ENCODE measurements at places on chromosomes 1 and 21.
A peak's percentile ranks its signal among the peaks of the same experiment; 100 is the strongest.

GRCh38 chr1:6128276-6129081 is 51.6 kb downstream of the CHD5 start:
- no peak for DNase-seq

DNA sequence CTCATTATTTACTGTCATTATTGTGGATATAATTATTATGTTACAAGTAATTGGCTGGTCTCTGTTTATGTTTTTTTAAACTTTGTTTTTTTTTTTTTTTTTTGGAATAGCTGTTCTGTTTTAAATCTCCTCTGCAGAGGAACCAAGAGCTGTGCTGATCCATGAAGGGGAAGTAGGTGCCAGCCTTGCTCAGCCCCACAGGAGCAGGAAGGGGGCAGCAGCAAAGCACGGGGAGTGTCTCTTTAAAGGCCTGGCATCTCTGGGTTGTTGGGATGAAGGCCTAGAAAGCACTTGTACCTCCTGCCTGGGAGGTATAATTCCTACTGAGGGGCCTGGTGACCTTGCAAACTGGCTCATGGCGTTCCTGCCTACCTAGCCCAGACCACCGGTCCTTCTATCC is 2.5 kb upstream of the GRHL3 start:
- DNase-seq: no peak

DNA sequence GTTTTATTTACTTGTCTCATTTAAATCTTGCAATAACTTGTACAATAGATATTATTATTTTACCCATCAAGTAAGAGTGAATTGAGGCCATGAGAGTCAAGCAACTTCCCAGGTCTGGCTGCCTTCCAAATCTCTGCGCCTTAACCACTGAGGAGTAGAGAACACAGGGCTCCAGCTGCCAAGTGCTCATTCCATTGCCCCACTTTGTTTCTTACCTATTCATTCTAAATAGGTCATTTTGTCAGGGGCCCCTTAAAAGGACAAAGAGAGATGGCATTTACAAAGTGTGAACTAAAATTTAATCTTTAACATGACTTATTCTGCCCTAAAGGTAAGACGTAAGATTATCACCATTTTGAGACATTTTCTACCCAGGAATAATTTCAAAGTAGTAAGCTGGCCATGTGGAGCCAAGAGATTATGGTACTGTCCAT is 3.5 kb downstream of the PPP1R15B start:
- no peak for DNase-seq

- DNase-seq: no peak
Measured at GRCh38 chr1:24080131-24080530, 31.8 kb downstream of the MYOM3 start.

DNA sequence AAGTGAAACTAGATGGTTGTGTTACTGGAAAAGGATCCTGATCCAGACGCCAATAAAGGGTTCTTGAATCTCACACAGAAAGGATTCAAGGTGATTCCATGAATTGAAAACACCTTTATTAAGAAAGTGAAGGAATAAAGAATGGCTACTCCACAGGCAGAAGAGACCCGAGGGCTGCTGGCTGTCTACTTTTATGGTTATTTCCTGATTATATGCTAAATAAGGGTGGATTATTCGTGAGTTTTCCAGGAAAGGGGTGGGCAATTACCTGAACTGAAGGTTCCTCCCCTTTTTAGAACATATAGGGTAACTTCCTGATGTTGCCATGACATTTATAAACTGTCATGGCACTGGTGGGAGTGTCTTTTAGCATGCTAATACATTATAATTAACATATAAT is 50.9 kb upstream of the WARS2 start:
- no peak for DNase-seq

GRCh38 chr1:204623894-204624361 is 61.6 kb downstream of the LRRN2 start:
- no peak for DNase-seq

DNA sequence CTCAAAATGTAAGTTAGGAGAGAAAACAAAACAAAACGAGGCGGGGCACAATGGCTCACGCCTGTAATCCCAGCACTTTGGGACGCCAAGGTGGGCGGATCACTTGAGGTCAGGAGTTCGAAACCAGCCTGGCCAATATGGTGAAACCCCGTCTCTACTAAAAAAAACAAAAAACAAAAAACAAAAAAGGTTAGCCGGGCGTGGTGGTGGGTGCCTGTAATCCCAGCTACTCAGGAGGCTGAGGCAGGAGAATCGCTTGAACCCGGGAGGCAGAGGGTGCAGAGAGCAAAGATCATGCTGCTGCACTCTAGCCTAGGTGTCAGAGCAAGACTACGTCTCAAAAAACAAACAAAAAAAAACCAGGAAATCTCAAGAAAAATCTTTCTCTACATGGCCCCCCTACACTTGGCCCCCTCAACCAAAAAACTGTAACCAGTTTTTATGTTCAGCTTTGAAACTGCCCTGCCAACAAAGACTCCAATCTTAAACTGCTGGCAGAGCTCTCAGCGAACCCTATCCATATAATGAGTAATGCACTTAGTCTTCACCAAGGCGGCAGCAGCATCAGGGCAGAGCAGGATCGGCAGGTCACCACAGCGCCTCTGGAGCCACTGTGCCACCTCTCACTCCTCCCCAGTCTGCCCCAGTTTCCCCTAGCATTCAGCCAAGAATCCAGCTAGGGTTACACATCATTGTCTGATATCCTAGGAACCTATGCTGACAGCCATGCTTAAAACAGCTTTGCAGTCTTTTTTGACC is 71.7 kb downstream of the JAK1 start:
- no peak for DNase-seq

DNA sequence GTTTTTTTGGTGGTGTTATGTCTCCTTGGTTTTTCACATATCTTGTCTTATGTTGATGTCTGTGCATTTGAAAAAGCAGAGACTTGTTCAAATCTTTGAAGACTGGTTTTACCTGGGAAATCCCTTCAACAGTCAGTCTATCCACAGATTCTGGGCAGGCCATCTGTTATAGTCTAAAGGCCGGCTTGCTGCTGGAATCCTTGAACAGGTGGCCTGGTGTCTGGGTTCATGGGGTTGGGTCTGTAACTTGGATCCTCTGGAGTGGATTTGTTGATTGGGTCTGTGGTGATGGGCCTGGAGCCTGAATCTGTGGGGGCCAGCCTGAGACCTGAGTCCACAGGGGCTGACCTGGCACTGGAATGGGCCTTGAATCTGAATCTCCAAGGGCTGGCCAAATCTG is 12.2 kb downstream of the LORICRIN start:
- no peak for DNase-seq

DNA sequence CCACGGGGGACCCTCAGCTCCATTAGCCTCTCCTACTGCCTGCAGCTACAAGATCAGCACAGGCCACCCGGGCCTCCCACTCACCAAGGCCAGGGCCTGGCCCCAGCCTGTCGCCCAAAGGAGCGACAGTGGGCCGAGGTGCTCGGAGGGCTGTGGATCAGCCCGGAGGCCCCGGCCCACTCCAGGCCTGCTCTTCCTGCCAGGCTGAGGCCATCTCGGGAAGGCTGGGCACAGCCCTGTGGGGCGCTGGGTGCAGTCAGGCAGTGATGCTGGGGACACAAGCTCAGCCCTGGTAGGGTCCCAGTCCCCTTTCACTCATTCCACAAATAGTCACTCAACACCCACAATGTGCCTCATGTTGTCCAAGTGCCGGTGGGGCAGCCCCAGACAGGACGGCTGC is 58.8 kb downstream of the CASZ1 start:
- DNase-seq: no peak

- no peak for DNase-seq
Measured at GRCh38 chr1:200048244-200048643, 20.7 kb downstream of the NR5A2 start.

DNA sequence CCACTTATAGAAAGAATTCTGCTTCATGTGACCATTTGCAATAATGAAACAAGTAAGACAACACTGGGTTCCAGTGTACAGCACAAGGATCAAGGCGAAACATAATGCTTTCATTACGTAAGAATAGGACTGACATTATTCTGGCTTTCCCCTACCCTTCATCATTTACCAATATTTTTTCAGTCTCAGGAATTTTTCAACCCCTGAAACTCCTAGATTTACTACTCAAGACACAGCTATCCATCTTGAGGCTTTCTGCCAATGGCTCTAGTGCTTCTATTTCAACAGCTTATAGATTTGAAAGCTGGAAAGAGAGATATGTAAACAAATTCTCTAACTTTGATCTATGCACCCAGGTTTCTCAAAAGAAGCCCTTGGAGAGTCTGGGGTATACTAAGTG is 48.4 kb downstream of the WLS start:
- DNase-seq: no peak

GRCh38 chr1:9233241-9233941 is 1.2 kb upstream of the H6PD start:
- no peak for DNase-seq

GRCh38 chr1:198883184-198883583 is 244.3 kb downstream of the PTPRC start:
- no peak for DNase-seq

- peak; percentile 58 for DNase-seq
Measured at GRCh38 chr1:107139833-107140702, 771 bp upstream of the NTNG1 start.

- no peak for DNase-seq
Measured at GRCh38 chr21:16216288-16216962, 486.6 kb downstream of the USP25 start.

DNA sequence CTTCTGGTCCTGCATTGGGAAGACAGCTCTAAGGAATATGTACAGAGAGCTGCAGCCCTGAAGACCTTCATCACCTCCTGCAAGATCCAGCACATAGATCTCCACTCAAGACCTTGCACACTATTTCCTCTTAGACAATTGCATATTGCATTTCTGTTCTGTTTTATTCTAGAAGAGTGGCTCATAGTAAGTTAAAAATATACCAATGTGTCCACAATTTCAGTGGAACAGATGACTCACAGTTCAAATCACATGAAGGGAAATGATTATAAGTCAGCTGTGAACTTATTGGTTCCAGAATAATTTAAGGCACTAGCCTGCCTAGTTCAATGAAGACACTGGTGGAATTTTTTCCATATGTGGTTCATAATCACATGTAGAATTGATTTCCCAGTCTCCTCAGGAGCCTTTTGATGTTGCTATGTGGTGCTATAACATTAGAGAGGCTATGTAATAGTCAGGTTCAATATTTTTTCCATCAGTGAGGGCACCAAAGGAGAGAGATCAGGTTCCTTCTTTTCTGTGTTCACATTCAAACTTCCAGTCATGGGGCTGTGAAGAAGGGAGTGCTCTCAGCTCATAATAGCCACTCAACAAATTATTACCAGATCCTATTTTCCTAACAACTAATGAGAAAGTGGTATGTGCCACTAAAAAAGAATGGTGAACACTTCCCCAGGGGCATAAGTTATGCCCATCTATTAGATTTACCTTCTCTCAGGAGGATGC is 9.8 kb upstream of the AK5 start:
- no peak for DNase-seq

GRCh38 chr21:44647222-44647552 is 973 bp downstream of the KRTAP10-11 start:
- DNase-seq: no peak

DNA sequence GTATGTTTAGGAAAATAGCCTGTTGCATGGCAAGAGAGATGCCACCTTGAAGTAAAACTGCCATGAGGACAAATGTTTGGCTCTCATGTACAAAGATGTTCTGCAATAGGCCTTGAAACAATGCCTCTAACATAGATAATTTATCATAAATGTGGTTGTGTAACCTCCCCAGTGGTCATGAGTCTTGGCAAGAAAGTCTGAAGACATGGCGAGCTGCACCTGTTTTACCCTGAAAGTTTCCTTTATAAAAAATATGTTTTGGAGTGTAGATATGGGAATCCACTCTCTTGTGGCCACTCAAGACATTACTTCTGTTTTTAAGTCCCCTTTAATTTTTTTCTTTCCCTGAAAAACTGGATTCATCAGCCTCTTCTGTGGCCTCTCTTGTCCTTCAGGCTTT is 2217.1 kb downstream of the NCAM2 start:
- no peak for DNase-seq

GRCh38 chr1:217747156-217747769 is 116.1 kb downstream of the SPATA17 start:
- DNase-seq: peak; percentile 13

DNA sequence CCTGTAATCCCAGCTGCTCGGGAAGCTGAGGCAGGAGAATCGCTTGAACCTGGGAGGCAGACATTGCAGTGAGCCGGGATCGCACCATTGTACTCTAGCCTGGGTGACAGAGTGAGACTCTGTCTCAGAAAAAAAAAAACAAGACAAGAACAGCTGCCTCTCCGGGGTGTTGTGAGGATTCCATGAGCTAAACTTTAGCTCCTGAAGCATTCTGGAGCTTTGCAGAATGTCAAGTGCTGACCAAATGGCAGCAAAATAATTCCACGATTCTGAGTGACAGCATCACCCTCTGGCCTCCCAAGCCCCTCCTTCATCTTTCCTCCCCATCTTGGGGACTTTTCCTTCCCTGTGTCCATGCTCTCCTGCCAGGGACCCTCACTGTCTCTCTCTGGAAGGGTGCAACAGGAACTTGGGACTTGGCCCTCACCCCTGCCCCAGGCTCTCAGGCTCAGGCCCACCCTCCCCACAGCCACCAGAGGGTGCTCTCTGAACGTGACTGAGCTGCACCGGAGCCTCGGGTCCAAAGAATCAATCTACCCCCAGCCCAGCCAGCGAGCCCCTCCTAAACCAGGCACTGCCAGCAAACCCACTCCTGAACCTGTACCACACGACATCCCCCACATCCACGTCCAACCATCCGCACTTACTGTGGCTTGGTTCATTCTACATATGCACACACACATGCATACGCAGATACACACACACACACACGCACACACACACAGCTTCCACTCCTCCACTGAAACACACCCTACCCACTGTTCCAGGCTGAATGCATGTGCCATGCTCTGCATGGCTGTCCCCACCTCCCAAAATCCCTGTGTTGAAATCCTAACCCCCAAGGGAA is 45.7 kb downstream of the ACOT7 start:
- DNase-seq: peak; percentile 78

GRCh38 chr1:219428651-219429050 is 184.3 kb downstream of the ZC3H11B start:
- DNase-seq: no peak

DNA sequence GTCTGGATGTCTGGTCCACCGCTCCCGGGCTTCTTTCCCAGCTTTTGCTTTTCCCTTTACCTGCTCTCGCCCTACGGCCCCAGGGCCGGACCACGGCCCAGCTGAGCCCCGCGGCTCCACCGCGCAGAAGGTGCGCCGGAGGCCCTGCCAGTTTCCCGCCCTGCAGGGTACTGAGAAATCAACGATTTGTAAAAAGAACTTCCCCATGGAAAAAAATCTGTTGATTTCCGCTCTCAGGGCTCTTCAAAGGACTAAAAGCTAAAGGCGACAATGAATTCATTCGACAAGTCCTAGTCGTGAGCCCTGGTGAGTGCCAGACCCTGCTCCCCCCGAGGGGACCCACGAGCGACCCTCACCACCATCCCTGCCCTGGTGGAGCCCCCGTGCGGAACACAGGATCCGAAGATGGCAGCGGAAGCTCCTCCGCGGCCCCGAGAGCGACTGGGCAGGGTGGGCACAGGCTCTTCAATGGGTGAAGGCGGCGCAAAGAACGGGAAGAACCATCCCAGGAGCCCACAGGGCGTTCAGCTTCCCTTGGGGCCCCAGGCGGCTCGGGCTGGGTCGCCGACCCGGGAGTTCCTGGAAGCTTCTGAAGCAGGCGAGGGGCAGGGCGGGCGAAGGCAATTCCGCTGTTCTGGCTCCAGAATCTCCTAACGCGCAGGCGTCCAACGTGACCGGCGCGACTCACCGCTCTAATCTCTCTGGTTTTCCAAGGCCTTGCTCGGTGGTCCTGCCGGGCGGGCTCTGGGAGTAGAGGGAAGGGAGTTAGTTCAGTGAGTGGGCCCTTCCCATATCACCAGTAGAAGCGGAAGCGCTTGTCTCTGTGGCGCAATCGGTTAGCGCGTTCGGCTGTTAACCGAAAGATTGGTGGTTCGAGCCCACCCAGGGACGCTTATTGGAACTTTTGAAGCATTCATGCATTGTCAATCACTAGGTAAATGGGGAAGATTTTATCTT is 6.6 kb upstream of the RNU1-2 start:
- DNase-seq: peak; percentile 42

Measured in GM13977 (cell line).